ENCODE measurements at places on chromosomes 11 and 22.

GRCh38 chr11:60485987-60486386, 6.6 kb upstream of the MS4A12 start:
- DNase-seq, result no peak

DNA sequence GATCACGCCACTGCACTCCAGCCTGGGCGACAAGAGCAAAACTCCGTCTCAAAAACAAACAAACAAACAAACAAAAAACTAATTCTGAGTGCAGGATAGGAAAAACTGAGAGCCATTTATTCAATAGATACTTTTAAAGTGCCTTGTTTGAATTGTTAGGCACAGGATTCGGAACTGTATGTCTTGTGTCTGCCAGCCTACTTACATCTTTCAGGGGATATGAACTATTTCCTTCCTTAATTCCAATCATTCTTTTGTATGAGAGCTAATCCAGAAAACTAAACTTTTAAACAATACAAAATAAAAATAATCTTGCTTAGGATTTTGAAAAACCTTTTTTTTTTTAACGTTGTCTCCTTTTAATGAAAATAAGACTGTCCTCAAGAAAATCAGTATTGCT, 12.6 kb downstream of the UVRAG start:
- DNase-seq, result no peak

DNA sequence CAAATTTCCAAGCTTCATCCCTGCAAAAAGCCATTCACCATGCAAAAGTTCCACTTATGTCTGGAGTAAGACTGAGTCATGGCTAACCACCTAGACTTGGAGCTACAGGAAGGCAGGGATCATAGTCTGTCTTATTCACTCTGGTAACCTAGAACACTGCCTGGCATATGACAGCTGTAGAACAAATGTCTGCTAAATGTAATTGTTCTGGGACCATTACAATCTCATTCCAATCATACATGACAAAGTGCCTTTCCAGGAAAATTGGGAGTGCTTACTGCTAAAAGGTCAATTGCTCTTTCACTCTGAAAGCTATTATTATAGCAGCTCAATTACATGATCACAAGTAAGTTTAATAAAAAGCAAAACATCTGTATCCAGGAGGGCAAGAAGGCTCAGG, 99.1 kb upstream of the CHRM4 start:
- no peak for DNase-seq

DNA sequence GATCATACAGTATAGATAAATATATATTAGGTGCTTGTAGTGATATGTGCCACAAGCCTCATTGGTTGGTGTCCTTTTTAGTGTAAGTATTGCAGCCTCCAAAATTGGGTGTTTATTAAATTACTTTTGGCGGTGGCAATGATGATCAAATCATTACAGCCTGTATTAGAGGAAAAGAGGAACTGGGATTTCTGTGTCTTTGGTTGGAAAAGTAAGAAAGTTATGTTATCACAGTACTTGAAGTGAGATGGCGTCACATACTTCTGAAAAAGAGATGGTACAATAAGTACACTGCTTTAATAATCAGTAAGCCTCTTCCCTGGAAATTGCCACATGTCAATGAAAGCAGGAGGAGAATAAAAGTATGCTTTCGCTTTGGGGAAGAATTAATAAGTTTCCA, 523 bp upstream of the MPZL3 start:
- no peak for DNase-seq

- no peak for DNase-seq
Observed at GRCh38 chr22:49904040-49904369, 14.2 kb downstream of the ALG12 start.

DNA sequence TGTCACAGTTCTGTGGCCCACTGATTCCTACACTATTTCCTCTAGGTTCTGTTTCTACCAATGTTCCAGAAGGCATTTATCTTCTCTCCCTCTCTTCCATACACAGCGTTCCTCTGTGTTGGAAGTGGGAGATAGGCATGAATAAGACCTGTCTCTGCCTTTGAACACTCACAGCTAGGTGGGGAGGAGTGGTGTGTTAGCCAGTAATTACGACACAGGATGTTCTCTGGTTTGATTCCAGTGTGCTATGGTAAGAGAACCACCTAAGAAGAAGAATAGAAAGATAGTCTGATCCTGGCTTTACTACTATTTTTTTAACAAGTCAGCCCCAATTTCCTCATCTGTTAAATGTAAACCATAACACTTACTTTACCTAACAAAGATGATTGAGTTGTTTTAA, 200.2 kb upstream of the MTMR2 start:
- no peak for DNase-seq

GRCh38 chr11:27912916-27913315, 195.0 kb downstream of the KIF18A start:
- DNase-seq, result no peak

- no peak for DNase-seq
Observed at GRCh38 chr11:133965031-133965601, 8.3 kb upstream of the IGSF9B start.

- peak; percentile 95 for DNase-seq
Observed at GRCh38 chr11:75508051-75508561, 17.6 kb downstream of the GDPD5 start.

DNA sequence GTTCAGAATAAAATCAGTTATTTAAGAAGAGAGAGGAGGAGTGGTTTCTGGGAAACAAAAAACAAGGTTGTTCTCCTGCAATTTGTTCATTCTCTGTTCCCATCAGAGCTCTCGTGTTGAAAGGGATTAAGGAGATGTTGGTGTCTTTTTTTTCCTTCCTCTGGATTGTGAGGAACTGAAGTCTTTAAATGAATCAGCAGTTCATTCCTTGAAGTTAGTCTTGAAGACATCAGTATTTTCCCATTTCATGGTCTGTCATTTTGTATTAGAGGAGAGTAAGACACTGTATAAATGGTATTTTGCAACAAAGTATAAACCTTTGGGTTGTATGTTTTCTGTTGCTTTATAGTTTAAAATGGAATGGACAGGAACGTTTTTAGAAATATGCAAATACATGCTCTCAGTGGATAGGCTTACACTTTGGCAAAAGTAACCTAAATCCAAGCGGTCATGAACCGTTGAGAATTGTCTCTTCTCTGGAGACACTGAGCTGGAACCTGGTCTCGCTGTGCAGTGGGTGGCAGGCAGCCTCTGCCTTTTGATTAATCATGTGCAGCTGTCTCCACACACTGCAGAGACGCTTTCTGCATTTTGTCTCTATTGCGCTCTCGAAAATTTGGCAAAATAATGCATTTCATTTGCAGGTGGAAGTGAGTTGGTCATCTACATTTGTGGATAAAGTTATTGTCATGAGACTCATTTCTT, 33.0 kb downstream of the SAMM50 start:
- no peak for DNase-seq

GRCh38 chr11:96624126-96624525, 234.3 kb downstream of the JRKL start:
- DNase-seq, result no peak

DNA sequence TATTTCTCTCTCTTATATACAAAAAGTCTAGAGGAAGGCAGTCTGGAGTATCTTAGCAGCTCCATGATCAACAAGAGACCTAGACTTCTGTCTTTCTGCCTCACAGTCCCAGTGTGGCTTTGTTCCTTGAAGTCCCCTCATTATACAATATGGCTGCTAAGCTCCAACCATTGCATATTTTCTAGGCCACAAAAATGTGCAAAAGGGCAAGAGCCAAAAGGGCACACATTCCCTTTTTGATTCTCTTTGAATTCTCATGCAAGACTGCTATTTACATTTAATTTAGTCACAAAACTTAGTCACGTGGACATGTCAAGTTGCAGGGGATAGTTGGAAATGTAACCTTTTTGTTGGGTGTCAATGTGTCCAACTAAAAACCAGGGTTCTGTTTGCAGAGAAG, 64.2 kb upstream of the OLFML1 start:
- DNase-seq, result no peak

DNA sequence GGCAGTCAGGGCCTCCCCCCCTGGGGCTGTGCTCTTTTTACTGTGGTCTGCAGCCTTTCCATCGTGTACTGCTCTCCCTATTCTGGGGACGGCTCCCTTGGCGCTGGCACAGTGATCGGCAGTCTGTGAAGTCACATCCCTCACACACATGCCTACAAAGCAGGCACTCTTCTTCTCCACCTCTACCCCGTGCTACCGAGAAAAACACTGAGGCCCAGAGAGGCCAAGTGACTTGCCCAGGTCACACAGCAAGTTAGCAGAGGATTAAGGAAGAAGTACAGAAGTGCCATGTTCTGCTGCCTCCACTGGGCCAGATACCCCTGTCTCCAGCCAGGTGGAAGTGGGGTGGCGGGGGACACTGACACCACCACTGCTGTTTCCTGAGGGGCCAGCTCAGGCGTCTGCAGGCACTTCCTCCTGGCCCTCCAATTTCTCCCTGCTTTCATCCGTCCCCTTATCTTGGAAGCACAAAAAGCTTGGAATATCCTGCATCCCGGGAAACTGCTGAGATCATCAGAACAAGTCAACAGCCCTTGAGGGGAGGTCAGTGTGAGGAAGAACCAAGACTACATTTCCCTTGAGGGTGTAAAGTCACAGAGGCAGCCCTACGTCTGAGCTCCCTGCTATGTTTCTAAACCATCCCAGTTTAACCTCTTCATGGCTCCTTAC, 30.2 kb upstream of the KLHL35 start:
- DNase-seq, result no peak

- DNase-seq, result peak; percentile 52
Observed at GRCh38 chr11:61966734-61967115, 709 bp downstream of the FTH1 start.

DNA sequence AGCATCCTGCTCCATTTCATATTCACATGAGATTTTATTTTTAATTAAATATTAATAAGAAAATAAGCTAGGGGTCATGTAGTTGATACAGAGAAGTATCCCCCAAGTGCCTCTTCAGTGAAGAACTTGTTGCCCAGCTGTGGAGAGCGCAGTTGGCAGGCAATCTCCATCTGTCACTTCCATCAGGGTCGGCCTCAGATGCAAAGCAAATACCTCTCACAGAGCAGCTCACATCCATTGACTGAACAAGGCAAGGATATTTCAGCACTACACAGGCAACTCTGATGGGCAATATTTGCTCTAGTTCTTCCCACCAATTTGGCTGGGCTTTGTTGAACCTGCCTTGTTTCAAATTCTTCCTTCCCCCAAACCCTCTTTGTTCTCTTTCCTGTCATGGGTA, 129.4 kb downstream of the NOX4 start:
- DNase-seq, result no peak

DNA sequence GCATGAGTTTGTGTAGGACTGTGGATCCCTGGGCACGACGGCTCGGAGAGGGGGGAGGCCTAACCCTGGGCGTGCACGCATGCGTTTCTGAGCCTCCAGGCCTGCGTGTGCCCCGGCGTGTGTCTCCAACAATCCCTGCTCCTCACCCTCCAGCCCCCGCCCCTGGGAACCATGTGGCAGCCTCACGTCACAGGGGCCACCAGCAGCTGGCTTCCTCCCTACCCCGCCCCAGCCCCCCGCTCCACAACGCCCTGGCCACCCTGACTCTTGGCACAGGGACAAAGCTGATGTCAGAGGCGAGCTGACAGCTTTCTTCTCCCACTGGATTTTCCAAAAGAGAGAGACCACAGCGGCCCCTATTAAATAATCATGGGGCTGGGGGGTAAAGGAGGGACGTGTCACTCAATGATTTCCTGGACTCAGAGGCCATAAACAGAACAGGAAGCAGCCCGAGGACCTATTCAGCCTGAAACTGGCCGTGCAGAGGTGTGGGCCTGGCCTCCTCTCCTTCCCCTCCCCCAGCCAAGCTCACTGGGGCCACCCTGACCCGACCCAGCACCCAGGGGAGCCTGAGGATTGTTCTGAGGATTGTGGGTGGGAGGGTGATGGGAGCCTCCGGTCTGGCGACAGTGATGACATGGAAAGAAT, 6.8 kb upstream of the LIF start:
- no peak for DNase-seq

- DNase-seq, result no peak
Observed at GRCh38 chr11:61800331-61801281, 7.9 kb downstream of the FEN1 start.

GRCh38 chr11:10329935-10330334, 25.1 kb downstream of the ADM start:
- DNase-seq, result no peak

- DNase-seq, result no peak
Observed at GRCh38 chr22:43919106-43919973, 4.3 kb upstream of the PNPLA3 start.

GRCh38 chr11:82959987-82960778, 58.6 kb downstream of the DDIAS start:
- DNase-seq, result peak; percentile 23

DNA sequence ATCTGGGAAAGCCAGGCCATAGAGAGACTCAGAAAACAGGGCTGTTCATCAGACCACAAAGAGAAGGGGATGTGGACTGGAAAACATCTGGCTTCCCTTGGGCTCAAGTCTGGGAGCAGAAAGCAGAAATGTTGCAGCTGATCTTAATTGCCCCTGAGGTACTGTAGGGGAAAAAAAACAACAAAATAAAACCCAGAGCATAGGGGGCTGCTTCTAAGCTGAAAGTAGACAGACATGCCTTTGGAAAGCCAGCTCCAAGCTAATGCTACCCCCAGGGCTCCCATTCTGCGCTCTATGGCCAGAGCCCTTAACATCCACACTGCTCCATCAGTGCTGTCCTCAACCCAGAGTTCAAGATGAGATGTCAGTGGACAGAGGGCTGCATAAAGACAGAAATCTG, 2.0 kb upstream of the PACSIN3 start:
- no peak for DNase-seq

- peak; percentile 96 for DNase-seq
Observed at GRCh38 chr11:73980001-73980961, 2.4 kb downstream of the UCP2 start.

GRCh38 chr11:2688381-2689231, 11.2 kb downstream of the KCNQ1OT1 start:
- DNase-seq, result no peak

DNA sequence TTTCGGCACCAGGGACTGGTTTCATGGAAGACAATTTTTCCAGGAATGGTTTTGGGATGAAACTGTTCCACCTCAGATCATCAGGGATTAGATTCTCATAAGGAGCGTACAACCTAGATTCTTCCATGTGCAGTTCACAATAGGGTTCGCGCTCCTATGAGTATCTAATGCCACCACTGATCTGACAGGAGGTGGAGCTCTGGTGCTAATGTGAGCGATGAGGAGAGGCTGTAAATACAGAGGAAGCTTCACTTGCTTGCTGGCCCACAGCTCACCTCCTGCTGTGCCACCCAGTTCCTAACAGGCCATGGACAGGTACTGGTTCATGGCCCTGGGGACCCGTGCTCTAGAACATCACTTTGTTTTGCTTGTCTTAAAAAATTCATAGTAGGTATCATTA, 41.8 kb upstream of the AMPD3 start:
- peak; percentile 78 for DNase-seq

DNA sequence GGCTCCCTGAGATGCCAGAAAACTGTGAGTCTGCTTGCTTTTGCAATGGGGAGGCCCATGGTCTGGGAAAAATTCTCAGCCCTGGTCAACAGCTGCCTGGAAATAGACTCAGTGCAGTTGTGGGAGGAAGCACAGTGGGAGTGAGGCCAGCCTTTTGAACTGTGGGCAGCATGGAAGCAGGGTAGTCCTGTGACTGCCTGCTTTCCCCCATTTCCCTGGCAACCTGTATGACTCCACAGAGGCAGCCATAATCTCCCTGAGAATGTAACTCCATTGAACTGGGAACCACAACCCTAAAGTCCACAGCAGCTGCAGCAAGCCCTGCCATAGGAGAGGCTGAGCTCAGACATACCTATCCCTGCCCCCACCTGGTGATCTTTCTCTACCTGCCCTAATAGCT, 494.6 kb upstream of the FAT3 start:
- no peak for DNase-seq

GRCh38 chr22:27574651-27575050, 226.9 kb downstream of the MN1 start:
- DNase-seq, result no peak

- DNase-seq, result peak; percentile 7
Observed at GRCh38 chr22:24554313-24555164, at the start of gene GUCD1. Gene GUCD1 (minus strand): TSS chr22:24555138. CDS start chr22:24554991, 147 bp downstream.

GRCh38 chr11:111870522-111870885, 877 bp downstream of the ALG9 start:
- DNase-seq, result no peak
